Stimulated activated CD8-positive, alpha-beta memory T cell treated with anti-CD3 and anti-CD28 coated beads, Interleukin-7, amount 100 ng/mL, for 4 hours (primary cell): ENCODE measurements at places on chromosomes 12 and 14.

DNA sequence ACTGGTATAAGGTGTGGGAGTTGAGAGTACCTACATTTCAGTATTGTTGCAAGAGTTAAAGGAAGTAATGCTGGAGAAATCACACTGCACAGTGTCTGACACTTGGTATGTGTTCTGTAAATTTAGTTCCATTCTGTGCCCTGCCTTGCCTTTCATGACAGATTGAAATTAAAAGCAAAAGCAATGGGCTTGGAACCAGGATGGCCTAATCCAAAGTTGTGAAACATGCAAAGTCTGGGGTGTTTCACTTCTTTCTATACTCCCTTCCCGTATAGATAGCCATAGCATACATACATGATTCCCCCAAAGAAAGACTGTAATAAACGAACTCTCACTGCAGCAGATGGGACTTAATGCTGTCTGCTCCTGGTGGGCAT is 281.1 kb downstream of the NRXN3 start:
- DNase-seq, result no peak

DNA sequence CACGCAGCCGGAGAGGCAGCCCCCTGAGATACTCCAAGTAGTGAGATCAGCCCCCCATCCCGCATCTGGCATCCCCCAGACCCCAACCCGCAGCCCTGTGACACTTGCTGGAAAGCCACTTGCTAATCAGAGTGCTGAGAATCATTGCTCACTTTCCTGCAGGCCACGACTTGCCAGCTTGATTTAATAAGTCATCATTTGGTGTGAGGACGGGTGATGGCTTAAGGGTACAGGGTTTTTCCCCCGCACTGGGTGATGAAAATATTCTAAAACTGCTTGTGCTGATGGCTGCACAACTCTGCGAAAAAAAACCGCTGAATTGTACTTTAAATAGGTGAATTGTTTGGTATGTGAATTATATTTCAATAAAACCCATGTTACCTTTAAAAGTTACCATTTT is 171.2 kb downstream of the FOXN3 start:
- no peak for DNase-seq

GRCh38 chr14:70858641-70859040 is 48.6 kb upstream of the PCNX1 start:
- no peak for DNase-seq

GRCh38 chr12:71935594-71935993 is 3.1 kb upstream of the TPH2 start:
- DNase-seq, result no peak

DNA sequence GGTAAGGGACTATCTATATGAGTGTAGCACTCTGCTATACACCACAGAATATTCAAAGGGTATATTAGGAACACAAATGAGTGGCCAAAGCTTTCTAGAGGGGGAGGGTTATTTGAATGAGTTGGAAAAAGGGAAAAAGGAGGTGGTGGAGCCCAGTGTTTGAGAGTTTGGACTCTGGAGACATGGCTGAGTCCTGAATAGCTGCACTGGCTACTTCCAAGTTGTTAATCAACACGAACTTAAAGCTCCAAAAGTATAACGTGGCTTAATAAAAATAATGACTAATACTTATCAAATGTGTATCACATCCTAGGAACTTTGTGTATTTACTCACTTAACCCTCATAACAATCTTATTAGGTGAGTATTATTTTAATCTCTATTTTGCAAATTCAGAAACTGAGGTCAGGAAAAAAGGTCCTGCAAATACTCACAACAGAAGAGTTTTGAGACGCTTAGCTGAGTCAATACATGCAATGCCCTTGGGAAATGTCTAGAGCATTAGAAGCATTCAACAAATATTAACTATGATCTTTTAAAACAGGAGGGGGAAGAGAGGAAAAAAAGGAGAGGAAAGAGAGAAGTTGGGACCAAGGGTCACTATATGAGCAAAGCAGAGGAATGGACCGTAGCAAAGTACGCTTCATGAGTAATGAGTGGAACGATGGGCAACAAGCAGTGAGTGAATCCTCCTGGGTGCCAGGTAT is 189.5 kb upstream of the HMGA2 start:
- no peak for DNase-seq

DNA sequence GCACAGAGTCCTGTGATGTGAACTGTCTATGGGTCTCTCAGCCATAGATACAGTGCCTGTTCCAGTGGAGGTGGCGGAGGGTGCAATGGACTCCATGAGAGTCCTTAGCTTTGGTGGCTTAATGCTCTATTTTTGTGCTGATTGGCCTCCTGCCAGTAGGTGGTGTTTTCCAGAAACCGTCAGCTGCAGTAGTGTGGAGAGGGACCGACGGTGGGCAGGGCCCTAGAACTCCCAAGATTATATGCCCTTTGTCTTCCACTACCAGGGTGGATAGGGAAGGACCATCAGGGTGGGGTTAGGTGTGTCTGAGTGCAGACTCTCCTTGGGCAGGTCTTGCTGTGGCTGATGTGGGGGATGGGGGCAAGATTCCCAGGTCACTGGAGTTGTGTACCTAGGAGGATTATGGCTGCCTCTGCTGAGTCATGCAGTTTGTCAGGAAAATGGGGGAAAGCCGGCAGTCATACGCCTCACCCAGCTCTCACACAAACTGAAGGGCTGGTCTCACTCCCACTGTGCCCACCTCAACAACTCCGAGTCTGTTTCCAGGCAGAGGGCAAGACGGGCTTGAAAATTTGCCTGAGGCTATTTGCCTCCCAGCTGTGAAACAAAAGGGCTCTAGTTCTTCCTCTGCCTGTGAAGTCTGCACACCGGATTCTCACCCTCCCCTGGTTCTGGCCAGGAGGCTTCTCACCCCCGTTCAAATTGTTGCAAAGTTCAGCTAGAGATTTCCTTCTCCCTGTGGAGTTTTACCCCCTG is 24.9 kb upstream of the ZDHHC17 start:
- DNase-seq, result no peak

- DNase-seq, result no peak
These were observed 466.9 kb downstream of the FUT8 start for GRCh38 chr14:65879248-65880009.

DNA sequence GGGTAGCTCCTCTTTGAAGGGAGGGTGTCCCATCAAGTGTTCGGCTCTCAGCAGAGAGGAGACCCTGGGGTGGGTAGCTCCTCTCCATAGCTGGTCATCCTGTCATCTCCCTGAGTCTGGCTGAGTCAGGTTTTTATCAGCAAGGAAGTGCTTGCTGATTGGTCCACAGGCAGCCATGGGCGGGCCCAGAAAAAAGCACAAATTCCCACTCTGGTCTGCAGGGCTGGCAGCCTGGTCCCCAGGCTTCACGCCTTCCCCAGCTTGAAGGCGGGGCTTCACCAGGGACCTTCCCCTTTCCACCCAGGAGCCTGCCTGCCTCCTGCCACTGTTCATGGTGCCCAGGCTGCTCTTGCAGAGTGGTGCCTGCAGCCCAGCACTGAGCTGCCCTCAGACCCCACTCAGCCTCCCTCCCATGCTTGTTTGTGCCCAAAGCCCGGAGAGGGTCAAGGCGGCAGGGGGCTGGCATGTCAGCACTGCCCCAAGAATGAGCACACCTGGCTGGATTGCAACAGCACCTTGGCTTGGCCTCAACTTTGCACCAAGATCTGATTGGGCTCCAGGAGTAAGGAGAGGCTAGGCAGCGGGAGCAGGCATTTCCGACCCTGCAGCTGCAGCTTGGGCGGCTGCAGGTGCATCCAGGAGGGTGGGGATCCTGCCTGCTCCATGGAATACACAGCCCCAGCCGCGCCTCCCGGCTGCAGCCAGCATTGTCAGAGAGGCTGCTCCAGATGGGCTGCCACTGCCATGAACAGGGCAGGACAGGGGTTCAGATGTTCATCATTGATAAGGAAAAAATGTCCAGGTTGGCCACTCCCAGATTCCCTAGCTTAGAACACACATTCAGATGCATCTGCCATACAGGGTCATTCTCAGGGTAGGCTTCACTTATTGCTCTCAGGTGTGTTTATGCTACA is 22.0 kb upstream of the WDR89 start:
- no peak for DNase-seq

- no peak for DNase-seq
These were observed 59.8 kb downstream of the SUDS3 start for GRCh38 chr12:118436002-118436730.
